Esophagus squamous epithelium (tissue), 5 donors: ENCODE measurements at places on chromosomes 5 and 9.

DNA sequence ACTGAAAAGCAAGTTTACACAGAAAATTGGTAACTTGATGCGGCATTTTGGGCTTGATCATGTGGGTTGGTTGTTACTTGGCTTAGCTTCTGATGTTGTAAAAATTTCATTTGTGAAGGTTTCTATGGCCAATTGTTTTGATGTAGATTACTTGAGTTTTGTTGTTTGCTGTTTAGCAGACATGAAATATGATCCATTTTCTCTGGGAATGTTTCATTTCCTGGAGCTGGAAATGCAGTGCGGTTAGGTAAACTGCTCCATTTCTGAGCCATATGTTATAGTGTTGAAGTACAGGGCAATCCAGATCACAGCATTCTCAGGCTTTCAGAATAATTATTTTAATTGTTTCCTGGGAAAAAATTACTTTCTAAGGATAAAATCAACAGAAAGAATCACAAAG, 396.9 kb downstream of the ENC1 start:
- no peak for DNase-seq

DNA sequence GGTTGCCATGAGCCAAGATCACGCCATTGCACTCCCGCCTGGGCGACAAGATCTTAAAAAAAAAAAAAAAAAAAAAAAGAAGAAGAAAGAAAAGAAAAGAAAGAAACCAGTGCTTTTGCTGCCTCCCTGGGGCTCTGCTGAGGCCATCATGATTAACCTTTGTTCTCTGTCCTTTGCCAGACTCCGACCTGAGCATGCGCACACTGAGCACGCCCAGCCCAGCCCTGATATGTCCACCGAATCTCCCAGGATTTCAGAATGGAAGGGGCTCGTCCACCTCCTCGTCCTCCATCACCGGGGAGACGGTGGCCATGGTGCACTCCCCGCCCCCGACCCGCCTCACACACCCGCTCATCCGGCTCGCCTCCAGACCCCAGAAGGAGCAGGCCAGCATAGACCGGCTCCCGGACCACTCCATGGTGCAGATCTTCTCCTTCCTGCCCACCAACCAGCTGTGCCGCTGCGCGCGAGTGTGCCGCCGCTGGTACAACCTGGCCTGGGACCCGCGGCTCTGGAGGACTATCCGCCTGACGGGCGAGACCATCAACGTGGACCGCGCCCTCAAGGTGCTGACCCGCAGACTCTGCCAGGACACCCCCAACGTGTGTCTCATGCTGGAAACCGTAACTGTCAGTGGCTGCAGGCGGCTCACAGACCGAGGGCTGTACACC, 251.7 kb downstream of the MARCHF11 start:
- no peak for DNase-seq

- no peak for DNase-seq
Observed at GRCh38 chr5:125713109-125713805, 710.0 kb upstream of the GRAMD2B start.

- DNase-seq: no peak
Observed at GRCh38 chr9:72313507-72313906, 51.5 kb downstream of the ZFAND5 start.

DNA sequence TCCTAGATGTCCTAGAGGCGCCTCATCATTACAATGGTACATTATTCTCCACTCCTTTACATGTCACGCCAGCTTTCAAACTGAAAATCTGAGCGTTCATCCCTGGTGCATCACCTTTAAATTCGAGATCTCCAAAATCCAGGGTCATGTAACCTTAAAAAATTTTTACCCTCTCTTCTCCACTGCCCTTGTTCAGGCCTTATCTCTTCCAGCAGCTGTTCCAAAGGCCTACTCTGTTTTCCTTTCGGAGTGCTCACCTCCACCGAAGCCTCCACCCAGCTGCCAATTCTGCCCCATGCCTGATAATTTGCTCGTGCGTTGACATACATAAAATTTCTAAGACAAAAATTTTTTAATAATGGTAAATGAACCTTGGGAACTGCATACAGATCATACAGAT, 950 bp upstream of the MSH3 start:
- DNase-seq: no peak
